Left ventricle myocardium inferior (tissue), 1 donor: ENCODE measurements at places on chromosomes 11 and 22.

DNA sequence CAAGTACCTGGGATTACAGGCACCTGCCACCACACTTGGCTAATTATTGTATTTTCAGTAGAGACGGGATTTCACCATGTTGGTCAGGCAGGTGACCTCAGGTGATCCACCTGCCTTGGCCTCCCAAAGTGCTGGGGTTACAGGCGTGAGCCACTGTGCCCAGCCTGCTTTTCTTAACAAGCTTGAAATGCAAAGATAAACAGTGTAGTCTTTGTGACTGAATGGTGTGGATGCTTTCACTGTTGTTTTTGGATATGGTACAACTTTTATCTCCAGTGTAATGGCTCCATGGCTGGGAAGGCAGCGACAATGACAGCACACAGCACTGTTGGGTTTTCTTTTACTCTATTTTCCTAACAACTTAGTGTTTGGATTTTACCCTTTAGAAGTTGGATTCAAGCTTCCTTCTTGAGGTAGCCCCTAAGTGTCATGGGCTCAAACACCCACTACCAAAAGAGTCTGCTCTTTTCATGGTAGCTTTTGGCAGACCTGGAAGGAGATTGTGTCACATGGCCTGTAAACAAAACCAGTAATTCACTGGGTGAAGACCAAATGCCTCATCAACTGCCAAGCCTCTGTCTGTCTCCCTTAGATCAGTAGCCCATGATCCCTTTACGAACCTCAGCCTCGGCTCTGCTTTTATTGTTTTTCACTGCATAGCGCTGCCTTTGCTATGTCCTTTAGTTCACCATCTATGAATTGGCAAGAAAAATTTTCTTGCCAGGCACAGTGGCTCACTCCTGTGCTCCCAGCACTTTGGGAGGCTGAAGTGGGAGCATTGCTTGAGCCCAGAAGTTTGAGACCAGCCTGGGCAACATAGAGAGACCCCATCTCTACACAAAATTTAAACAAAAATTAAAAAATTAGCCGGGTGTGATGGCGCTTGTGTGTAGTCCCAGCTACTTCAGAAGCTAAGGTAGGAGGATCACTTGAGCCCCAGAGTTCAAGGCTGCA, 6.4 kb downstream of the VPS51 start:
- no peak for DNase-seq

DNA sequence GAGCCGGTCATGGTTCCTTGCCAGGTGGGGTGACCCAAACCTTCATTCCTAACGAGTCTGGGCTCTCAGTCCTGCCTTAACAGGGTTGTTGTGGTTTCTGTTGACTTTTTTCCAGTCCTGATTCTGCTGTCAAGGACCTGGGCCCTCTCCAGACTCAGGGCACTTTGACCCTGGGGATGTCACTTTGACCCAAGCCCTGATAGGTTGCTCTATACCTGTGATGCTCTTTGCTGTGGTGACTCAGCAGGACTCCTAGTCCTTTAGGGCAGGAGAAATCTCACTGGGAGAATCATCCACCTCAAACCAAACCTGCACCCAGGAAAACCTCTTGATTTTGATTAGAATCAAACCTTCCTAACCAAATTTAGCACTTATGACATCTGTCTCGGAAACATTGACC, 20.5 kb upstream of the MPPED1 start:
- no peak for DNase-seq

DNA sequence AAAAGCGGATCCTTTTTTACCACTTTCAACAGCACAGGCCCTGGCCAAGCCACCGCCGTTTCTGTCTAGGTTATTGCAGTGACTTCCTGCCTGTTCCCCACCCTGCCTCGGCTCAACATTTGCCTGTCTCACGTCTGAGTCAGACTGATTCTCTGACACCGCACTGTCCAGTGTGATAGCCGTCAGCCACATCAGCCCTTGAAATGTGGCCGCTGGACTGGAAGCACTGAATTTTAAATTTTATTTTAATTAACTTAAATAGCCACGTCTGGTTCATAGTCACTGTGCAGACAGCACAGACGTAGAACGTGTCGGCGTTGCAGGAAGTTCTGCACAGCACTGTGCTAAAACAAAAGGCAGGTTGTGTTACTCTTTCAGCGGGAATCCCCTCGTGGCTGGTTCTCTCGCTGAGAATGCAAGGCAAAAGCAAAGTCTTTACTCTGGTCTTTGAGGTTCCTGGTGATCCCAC, 56.3 kb upstream of the ADSL start:
- DNase-seq, result no peak

- no peak for DNase-seq
Observed at GRCh38 chr11:122138744-122139594, 23.0 kb upstream of the BLID start.
